Occipital lobe (tissue), 3 donors: ENCODE measurements at places on chromosomes 12 and 14. TPM values are rescaled to one million over a fixed set of nuclear protein-coding genes. Genes with fewer than 3 reads are reported as not detected.

- DNase-seq: peak; percentile 39
Observed at GRCh38 chr14:34227834-34228649, 234.0 kb downstream of the SPTSSA start.

DNA sequence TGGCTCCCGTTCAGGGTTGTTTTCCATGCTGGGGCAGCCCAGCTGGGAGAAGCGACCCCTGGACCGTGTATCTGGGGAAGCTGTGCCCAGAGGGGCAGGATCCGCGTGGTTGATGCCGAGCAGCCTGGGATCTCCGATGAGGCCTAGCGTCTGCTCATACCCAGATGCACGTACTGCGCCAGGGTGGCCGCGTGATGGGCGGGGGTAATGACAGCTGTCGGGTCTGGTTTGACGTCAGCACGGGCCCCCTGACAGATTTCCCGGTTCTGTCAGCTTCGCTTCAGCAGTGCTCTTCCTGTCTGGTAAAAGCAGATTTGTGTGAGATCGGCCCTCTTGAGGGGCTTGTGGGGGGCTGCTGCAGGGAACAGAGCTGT lies 147.3 kb downstream of the TSPAN9 start:
- DNase-seq: no peak

GRCh38 chr12:111150921-111151840 lies 217.7 kb downstream of the PHETA1 start:
- no peak for DNase-seq

DNA sequence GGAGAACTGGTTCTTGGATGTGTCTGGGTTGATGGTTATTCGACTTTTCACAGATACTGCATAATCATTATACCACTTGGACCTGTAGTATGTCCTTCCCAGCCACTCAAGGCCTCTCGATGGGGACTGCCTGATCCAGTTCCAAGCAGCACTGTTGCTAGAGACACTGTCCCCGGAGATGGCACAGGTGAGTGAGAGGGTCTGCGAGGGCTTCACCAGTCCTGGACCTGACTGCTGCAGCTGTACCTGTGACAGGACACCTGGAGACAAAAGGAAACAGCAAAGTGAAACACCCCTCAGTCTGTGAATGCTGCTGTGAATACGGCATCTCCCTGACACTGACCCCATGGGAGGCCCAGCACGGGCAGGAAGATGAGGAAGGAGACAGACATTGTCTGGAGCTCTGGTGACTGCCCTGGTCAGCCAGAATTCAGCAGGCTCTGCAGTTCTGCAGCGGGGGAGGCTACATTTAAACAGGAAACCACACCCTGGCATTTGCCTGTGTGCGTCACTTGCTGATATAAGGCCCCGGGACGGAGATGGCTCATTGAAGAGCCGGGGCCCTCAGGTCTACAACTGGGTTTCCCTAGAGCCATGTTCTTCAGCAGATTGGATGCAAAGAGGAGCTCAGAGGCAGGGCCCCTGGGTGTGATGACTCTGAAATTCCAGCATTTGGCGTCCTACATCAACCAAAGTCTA lies 413.6 kb downstream of the TMEM121 start:
- DNase-seq: no peak

- DNase-seq: no peak
Observed at GRCh38 chr12:11885261-11886038, 185.3 kb upstream of the BCL2L14 start.

- no peak for DNase-seq
Observed at GRCh38 chr12:98543701-98544100, 28.3 kb downstream of the TMPO start.

GRIN2B gene
- 144 TPM for total RNA-seq

GRCh38 chr14:61478971-61479473 lies 157.6 kb downstream of the PRKCH start:
- DNase-seq: no peak

- no peak for DNase-seq
Observed at GRCh38 chr12:105228494-105228893, 7.5 kb downstream of the APPL2 start.

DPF3 gene
- 5.3 TPM for total RNA-seq

PPP4R4 gene
- 0.31 TPM for total RNA-seq

TCL1B gene
- not detected for total RNA-seq

- DNase-seq: no peak
Observed at GRCh38 chr12:88258396-88258795, 116.3 kb downstream of the TMTC3 start.

PLEKHA5 gene
- 73.6 TPM for total RNA-seq

GRCh38 chr12:12954878-12955625 lies 3.1 kb upstream of the GPRC5D start:
- DNase-seq: no peak

- DNase-seq: no peak
Observed at GRCh38 chr14:39615352-39615751, 183.1 kb upstream of the FBXO33 start.

FAM181A gene
- total RNA-seq: 3.0 TPM

GRCh38 chr12:57939291-57939690 lies 2.1 kb upstream of the ATP23 start:
- no peak for DNase-seq
